ENCODE measurements at places on chromosomes 12 and 14.

GRCh38 chr12:131642101-131642540 is 68.8 kb upstream of the SFSWAP start:
- DNase-seq, result no peak

GRCh38 chr12:125657681-125658080 is 592.4 kb downstream of the AACS start:
- DNase-seq, result no peak

- peak; percentile 67 for DNase-seq
Measured at GRCh38 chr14:90383731-90384542, 12.9 kb upstream of the CALM1 start.

- no peak for DNase-seq
Measured at GRCh38 chr12:123038966-123039365, 58.5 kb downstream of the ARL6IP4 start.

- no peak for DNase-seq
Measured at GRCh38 chr12:59403259-59403932, 192.4 kb upstream of the SLC16A7 start.

DNA sequence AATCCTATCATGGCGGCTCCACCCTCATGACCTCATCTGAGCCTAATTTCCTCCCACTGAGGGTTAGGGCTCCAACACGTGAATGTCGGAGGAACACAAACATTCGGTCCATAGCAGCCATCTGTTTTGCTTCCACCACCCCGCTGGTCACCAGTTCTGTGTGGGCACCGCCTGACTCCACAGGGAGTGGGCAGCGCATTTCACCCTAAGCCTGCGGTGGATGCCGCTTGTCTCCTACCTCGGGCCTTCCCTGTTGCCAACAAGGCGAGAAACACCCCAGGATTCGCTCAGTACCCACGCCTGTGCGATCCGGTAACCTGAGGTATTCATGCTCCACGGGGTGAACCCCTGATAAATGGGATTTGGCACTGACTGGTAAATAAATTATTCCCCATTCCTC is 95.2 kb upstream of the PPP2R5C start:
- DNase-seq, result no peak

DNA sequence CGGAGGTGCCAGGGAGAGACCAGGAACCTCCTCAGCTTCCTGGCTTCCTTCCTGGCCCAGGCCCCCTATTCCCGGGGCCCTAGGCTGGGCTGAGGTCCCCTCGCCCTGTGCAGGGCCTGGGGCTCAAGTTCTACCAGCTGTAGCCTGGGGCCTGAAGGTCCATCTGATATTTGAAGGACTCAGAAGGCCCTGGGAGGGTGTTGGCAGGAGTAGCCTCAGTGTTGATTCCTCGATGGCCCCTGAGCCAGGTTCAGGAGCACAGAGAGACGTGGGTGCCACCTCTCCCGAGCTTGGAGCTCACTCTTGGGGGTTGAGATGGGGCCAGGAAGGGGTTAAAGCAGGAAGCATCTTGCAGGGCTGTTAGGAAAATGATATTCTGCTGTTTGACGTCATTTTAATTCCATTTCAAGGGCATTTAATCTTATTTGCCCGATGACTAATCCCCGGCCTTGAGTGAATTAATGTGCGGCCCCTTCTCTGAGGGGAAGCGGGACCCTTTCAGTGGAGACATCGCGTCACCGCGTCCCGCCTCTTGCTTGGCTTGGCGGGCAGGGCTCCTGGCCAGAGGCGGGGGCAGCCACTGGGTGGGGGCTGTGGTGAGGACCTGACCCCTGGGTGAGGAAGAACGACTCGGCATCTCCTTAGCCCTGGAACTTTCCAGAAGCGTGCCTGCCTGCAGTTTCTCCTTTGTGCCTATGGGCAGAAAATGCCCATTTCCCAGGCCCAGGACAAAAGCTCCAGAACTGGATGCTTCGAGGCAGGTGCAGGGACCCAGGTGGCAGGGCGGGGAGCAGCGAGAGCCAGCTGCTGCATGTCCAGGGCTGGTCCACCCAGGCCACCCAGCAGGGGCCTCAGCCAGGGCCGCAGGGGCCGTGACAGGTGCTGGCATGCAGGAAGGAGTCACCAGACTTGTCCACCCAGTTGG is 158.3 kb downstream of the KIF26A start:
- no peak for DNase-seq

DNA sequence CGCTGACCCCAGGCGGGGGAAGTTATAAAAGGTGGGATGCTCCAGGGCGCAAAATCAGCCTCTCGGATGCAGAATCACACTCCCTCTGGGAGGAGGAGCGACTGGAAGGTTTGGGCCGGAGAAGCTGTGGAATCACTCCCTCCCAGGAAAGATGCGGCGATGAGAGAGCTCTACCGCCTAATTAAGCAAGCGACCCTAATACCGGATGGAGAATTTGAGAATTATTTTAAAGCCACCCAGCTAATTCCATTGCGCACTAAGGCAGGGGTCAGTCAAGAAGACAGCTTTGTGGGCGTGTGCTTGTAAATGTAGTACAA is 1.9 kb downstream of the COL2A1 start:
- DNase-seq, result no peak

GRCh38 chr12:126509572-126509971 is 1444.3 kb downstream of the AACS start:
- DNase-seq, result no peak

DNA sequence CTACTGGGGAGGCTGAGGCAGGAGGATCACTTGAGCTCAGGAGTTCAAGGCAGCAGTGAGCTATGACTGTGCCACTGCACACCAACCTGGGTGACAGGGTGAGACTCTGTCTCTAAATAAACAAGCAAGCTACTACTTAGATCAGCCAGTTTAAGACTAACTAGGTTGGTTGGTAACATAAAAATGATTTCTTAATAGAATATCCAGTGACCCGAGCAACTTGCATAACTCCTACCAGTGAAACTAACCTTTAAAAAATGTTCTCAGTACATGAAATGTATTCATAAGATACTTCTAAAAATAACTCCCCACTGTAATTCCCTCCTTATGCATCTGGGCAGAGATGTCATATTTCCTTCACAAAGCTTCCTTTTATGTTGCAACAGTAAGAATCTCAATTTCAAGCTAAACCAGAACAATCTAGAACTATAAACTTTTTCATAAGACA is 15.9 kb downstream of the TAOK3 start:
- DNase-seq, result no peak

DNA sequence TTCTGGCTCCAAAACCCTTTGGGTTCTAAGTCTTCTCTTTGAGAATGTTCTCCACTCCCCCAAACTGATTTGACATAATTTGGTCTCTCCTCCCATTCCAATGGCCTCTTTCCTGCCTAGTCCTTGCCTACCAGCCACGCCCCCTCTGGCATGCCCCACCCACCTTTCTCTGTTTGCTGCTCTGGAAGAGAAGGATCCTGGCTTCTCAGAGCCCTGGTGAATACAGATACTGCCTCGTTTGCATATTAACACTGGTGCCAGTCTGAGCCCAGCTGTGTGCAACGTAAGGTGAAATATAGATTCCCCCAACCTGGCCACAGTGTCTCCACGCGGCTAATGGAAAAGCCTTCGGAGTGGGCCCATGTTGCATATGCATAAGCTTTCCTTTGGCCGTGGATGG is 79.7 kb downstream of the PAPOLA start:
- DNase-seq, result no peak

GRCh38 chr14:58151133-58152013 is 640 bp downstream of the ARMH4 start:
- no peak for DNase-seq

GRCh38 chr12:92404259-92404894 is 258.7 kb upstream of the BTG1 start:
- peak; percentile 36 for DNase-seq

GRCh38 chr14:33237115-33237740 is 298.5 kb downstream of the NPAS3 start:
- DNase-seq, result no peak

GRCh38 chr12:29562110-29562804 is 64.8 kb upstream of the OVCH1 start:
- no peak for DNase-seq

GRCh38 chr14:89304972-89305703 is 111.9 kb downstream of the FOXN3 start:
- no peak for DNase-seq

- no peak for DNase-seq
Measured at GRCh38 chr12:77047341-77048109, 17.8 kb downstream of the E2F7 start.

DNA sequence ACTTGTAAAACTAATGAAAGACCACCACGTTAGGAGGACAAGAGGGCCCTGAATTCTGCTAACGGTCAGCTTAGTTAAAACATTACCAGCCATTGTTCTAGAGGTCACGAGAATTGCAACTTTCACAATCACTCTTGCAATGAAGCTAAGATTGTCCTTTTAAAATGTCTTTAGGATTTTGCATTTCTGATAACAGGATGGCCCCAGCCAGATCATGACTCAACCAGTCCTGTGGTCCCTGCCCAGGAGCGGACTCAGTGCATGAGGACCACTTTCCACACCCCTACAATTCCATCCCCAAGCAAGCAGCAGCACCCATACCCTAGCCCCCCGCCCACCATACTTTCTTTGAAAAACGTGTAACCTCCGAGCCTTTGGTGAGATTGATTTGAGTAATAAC is 28.7 kb downstream of the HSP90AA1 start:
- no peak for DNase-seq

DNA sequence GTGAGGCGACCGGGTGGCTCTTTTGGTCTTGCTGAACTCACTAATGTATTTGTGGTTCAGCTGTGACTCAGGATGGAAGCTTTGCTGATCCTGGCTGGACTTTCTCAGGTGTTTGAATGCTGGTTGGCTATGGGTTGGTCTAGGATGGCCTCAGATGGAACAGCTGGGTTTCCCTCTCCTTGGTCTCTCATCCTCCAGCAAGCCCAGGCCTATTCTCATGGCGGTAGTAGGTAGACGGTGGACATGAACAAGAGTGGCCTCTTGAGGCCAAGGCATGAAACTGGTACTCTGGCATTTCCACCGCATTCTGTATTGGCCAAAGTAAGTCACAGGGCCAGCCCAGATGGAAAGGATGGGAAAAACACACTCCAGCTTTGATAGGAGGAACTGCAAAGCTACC is 11.8 kb upstream of the POLR3B start:
- no peak for DNase-seq

DNA sequence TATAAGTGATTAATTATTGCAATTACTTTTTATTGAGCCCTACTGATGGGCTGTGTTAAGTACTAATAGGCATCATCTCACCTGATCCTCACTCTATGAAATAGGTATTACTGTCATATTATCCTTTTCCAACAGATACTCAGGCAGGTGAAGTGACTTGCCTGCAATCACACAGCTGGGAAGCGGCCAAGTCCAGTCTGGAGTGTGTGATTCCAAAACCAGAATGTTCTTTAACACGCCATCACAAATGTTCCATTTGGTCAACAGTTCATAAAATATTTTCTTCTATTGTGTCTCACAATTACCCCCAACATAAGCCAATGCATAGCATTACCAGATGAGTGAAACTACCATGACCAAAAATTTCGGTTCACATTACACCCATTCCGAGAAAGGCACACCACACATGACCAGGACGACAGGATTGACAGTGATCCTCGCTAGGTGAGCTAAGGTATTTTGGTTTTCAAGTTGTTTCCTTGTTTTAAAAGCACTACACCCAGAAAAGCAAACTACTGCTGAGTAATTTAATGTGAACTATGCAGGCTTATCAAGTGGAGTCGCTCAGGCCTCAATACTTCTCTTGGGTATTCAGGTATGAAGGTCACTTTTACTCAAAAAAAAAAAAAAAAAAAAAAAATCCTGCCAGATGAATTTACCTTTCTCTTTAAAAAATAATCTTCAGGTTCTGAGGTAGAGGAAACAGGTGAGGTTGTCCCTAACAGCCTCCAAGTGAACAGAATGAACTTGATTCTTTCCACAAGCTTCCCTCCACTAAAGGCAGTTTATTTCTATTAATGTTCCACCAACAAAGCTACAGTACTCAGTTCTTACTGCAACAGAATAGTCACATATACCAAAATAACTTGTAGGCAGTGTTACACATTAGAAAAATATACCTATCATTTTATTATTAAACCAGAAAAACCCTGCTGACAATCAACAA is 2.4 kb downstream of the VPS37B start:
- DNase-seq, result no peak

GRCh38 chr14:95535226-95536021 is 574 bp downstream of the GLRX5 start:
- DNase-seq, result peak; percentile 32

- no peak for DNase-seq
Measured at GRCh38 chr14:72600551-72601330, 293.2 kb downstream of the DPF3 start.

Measured in T-helper 2 cell (primary cell).